ENCODE measurements at places on chromosomes 3 and 15.

GRCh38 chr3:106814231-106814630, 563.0 kb upstream of the CCDC54 start:
- DNase-seq = no peak

- DNase-seq = no peak
Observed at GRCh38 chr15:91108421-91108820, 8.4 kb downstream of the SV2B start.

DNA sequence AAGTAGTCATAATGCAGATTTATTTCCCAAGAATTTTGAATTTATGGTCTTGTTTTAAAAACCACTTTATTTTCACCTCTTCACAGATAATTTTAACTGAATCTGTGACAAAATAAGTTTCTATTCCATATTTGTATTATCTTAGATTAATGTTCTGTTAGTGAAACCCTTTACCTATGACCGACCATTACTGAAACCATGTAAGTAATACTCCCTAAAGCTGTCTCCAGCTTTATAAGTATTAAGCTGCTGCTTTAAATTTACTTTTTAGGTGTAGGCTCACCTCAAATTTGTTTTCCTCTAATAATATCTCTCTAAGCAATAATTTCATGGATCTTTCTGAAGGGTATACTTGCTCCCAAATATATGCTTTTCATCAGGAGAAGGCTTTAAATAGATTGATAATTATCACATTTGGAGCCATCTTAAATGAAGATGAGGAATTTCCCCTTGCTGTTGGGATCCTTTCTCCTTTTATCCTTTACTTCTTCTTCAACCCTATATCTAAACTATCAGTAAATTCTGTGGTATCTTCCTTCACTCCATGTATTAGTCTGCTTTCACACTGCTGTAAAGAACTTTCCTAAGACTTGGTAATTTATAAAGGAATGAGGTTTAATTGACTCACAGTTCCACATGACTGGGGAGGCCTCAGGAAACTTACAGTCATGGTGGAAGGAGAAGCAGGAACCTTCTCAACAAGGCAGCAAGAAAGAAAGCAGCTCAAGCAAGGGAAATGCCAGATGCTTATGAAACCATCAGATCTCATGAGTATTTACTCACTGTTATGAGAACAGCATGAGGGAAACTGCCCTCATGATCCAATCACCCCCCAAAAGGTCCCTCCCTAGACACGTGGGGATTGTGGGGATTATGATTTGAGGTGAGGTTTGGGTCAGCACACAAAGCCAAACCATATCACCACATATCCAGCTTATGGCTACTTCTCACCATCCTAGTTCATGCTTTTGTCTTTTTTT, 92.3 kb upstream of the P2RY1 start:
- no peak for DNase-seq

GRCh38 chr3:172635588-172635987, 75.3 kb downstream of the NCEH1 start:
- DNase-seq = no peak

DNA sequence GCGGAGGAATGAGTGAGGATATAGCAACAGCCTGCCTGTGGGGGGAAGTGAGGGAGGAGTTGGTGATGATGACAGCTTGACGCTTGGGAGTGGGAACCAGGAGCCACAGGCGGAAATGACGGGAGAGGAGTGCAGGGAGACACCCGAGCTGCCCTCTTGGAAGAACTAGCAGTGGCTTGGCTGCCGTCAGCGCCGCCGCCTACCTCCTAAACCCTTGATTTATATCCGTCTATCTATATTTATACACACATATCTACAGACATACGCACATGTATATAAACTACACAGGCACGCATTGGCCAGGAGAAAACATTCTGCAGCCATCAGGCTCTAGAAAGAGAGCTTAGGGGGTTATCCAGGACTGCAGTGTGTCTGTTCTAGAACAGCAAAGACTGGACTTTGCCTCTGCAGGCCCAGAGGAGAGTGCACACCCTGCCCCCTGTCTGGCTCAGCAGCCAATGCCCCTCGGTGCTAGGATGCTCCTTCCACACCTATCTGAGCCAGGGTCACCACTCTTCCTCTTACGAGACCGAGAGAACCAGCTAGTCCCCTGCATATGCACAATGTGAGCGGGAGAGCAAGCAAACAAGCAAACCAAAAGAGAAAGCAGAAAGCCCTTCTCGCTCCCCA, 45.3 kb upstream of the MAGEF1 start:
- peak; percentile 82 for DNase-seq

GRCh38 chr3:67093305-67093704, 95.2 kb downstream of the KBTBD8 start:
- DNase-seq = no peak

DNA sequence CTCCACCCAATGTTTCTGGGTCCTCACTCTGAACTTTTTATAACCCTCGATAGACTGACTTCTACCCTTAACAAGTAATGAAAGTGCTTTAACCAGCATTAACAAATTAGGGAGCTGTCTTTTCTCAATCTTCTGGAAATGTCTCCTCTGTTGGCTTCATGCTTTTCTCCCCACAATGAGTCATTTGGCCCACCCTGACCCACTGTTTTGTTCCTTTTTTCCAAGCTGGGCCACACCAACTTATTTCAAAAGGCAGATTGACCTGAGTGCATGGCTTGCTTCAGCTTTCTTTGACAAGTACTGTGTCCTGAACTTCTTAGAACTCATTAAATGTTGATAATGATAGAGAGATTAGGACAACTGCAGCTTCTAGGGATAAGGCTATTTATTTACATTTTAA, 199.6 kb upstream of the SEMA6D start:
- no peak for DNase-seq

DNA sequence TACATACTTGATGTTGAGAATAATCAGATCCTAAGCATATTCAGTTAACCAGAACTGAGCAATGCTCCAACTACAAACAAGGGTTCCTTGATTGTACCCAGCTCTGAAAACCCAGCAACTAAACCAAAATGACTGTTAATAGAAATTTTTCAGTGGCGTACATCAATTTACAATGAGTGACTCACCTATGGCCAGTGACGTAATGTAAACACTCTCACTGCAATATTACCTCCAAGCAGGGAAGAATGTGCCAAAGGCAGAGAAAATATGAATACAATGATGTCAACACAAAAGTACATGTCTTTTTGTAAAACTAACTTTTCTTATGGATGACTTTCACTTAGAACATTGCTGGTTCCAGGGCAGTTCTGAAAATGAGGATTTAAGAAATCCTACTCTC, 611.3 kb downstream of the EDEM1 start:
- no peak for DNase-seq

GRCh38 chr3:158991146-158991705, 189.4 kb downstream of the MFSD1 start:
- DNase-seq = no peak

DNA sequence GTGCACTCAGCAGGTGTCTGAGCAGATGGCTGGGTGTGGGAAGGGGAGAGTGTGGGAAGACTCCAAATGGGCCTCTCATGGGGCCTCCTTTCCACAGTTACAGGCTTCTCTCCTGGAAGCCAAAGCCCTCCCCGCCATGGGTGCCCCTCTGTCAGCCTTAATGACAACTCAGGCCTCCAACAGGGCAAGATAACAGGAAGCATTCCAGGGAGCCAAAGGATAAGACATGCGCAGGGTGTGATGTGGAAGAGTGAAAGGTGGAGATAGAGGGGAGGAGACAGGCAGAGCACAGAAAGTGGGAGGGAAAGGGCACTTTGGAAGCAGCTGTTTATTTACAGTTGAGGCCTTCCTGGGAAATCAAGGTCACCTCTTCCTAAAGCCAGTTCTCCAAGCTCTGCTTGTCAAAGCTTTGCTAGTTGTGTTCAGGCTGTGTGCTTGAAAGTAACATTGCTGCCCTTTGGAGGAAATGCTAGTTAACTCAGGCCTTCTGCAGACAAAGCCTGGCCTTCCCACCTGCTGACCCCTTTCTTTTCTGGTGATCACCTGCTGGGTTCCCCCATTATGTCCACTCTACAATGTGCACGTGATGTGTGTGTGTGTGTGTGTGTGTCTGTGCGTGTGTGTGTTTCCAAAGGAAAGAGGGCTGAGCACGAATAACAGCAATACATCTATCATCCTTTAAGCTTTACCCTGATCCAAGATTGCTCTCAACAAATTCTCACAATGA, 35.2 kb upstream of the SMAD3 start:
- DNase-seq = no peak

DNA sequence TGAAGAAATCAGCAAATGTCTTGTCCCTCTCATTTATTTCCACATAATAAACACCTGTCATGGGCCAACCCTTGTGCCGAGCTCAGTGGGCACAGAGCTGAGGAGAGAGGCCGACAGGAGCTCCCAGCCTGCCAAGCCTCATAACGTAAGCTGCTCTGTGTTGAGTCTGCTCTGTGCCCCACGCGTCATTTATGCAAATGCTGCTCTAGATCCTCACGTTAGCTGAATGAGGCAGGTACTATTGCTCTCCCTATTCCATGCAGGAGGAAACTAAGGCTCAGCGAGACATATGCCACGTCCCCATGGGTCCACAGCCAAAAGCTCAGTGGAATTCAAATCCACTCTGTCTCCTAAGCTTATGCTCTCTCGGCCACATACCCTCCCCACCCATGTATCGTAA, 41.5 kb downstream of the EFCAB12 start:
- no peak for DNase-seq

GRCh38 chr3:156413293-156413892, 141.5 kb downstream of the SSR3 start:
- no peak for DNase-seq

DNA sequence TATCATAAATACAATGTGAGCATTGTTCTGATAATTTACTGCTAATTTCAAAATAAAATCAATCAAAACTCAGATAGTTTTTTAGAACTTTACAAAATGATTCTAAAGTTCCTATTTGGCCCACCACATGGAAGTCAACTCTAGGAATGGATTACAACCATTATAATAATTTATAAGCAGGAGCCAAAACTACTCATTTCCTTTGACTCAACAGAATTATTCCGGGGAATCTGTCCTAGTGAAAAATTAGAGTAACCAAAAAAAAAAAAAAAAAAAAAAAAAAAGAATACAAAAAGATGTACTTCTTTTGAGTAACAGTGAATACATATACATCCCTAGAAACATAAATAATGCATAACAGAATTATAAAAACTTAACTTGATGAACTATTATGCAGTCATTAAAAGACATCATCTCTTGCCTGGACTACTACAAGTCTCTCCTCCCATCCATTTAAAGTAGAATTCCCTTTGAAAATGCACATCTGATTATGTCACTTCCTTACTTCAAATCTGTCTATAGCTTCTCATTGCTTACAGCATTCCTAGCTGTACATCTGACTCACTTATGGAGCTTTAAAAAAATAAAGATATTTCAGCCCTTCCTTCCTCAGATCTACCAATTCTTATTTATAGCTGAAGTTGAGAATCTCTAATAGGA, 43.4 kb downstream of the HDGFL3 start:
- DNase-seq = no peak

- DNase-seq = no peak
Observed at GRCh38 chr3:53023072-53023823, 22.6 kb downstream of the SFMBT1 start.

DNA sequence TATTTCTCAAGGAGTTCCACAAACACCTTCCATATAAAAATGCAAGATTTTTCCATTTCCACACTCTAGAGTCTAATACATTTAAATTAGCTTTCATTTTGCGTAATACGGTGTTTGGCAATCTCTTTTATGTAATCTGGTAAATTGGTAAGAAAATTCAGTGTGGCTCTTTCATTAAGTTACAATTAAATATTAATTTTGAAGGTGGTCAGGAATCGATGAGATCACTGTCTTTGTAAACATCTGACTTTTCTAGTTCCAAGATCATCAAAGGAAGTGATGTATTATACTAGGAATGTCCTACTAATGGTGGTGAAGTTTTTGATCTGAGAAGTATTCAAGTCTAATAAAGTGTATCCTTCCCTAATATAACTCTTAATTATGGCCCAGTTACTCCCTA, 1.1 kb upstream of the UTS2B start:
- no peak for DNase-seq

- no peak for DNase-seq
Observed at GRCh38 chr3:126160243-126161210, 19.9 kb downstream of the ALDH1L1 start.

DNA sequence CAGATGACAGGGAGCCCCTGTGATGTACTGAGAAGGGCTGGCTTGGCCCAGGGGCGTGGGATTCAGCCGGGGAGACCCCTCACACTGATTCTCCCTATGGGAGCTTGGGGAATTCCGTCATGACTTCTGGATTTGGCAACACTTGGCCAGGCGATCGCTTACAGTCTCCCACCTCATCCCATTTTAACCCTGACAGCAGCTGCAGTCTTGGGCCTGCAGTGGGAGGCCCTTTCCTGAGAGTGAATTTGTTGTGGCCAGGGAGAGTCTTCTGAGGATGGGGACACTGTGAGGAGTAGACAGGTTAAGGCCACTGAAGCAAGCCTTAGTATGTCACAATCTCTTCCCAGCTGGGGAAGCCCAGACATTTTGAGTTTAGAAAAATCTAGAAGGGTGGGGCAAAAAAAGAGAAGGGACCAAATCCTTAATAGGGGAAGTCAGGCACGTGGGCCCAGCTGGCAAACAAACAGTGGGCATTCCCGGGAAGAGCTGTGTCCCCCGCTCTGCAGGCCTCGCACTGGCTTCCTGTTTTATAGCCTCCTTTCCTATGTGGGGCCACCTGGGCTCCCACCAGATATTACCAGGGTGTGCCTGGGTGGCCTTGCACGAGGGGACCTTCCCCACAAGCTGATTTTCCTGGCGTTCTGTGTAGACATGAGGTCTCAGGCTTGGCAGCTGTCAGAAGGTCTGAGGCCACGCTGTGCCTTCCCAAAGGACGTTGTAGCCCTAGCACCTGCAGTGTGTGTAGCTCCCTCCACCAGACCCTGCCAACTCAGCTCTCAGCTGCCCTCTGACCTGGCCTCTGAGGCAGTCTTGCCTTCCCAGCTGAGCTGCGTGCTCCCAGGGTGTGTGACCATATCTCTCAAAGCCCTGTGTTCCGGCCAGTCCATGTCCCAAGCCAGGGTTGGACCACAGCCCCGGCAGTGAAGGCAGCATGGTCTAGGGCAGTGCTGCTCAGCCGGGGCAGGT, 64.5 kb downstream of the FEM1B start:
- DNase-seq = no peak

DNA sequence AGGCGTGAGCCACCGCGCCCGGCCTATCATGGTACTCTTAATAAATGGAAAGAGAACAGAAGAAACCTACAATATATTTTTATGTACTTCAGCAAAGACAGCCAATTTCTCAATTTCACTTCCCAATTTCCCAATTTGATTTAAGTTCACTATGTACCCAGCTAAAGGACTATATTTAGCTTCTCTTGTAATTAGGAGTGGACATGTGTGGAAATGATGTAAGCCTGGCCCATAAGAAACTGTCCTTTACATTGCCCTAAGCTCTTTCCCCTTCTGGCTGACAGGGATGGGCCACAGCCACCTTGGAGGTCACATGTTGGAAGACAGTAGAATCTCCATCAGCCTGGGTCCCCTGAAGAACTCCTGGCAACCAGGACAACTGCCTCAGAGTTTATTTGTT, 6.2 kb downstream of the TMEM39A start:
- DNase-seq = no peak

- no peak for DNase-seq
Observed at GRCh38 chr3:66121318-66121717, 82.6 kb upstream of the MAGI1 start.

- no peak for DNase-seq
Observed at GRCh38 chr3:132254076-132254755, 63.0 kb upstream of the ACP3 start.

All from ascending aorta (tissue), 2 donors.